Posterior cingulate gyrus (tissue), 11 donors: ENCODE measurements at places on chromosomes 16 and 17.

DNA sequence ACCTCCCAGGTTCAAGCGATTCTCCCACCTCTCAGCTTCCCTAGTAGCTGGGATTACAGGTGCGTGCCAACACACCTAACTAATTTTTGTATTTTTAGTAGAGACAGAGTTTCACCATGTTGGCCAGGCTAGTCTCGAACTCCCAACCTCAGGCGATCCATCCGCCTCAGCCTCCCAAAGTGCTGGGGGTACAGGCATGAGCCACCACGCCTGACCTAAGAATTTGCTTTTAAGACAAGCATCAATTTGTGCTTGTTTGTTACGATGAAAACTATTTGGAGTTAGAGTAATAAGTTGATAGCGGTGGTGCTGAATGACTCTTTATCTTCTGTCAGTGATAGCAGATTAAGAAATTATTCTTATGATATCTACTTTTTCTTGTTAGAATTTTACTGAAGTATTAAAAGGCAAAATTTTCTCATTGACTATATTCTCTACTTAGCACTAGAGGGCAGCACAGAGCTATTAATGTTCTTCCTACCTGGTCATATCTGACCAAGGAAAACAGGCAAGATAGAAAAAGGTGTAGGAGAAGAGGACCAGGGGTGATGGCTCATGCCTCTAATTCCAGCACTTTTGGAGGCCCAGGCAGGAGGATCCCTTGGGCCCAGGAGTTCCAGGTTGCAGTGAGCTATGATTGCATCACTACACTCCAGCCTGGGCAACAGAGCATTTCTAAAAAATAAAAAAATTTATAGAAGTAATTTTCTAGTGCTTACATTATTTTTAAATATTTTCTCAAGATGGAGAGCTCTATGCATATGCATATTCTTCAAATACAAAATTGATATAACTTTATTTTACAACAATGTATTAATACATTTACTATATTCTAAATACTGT is 24.5 kb downstream of the STXBP4 start:
- DNase-seq: no peak

DNA sequence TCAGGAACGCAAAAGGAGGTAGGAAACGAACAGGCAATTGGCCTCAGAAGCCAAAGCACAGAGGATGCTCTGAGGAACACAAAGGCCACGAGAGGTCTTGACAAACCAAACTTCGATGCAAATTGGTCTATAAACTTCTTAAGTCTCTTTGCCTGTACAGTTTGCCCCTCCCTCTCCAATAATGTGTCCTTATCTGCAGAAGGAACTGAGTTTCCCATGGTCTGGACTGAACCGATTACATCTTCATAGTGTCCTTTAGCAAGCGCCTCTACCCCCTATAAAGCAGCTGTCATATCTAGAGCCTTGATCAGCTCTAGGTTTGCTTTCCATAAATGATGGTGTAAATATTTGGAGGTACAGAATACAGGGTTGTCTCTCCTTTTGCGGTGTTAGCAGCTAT is 3.1 kb upstream of the CDRT4 start:
- no peak for DNase-seq

- DNase-seq: no peak
Observed at GRCh38 chr16:17212606-17213005, 258.2 kb downstream of the XYLT1 start.

DNA sequence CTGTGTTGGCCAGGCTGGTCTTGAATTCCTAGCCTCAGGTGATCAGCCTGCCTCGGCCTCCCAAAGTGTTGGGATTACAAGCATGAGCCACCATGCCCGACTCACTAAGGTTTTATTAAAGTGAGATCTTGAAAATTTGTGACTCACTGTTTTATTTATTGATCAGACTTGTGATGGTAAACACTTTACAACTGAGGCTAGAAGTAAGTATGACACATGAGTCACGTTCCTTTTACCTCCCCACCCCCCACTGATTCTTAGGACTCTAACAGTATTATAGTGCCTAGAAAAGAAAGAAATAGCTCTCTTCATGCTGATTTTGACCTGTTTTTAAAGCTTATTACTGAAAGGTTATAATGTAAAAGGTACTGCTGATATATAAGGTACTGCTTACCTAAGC is 160.6 kb downstream of the TANC2 start:
- no peak for DNase-seq

DNA sequence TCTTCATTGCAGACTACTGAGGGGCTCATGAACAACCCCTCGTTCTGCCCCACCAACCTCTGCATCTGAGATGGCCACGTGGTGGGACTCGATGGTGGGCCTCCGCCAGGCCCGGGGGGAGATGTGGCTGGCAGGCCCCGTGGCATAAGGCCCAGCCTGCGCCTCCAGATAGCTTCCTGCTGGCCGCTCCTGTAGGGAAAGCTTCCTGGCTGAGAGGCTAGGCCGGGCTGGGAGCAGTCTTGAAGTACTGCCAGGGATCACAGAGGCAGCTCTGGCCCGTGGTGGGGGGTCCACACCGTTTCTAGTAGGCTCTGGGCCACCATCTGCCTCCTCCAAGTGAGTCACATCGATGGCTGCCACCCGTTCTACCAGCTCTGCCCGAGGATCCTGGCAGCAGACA is 7.6 kb downstream of the CAMKK1 start:
- no peak for DNase-seq
